ENCODE measurements at places on chromosomes 12 and 14. TPM values are rescaled to one million over a fixed set of nuclear protein-coding genes. Genes with fewer than 3 reads are reported as not detected.

Gene PLBD2
- 18.8 TPM for total RNA-seq

Gene HOXC9
- total RNA-seq, result 1.5 TPM

Gene TMEM119
- total RNA-seq, result not detected

Gene HPD
- not detected for total RNA-seq

Gene ZFYVE1
- 13.0 TPM for total RNA-seq

Gene FITM1
- not detected for total RNA-seq

Gene GNG2
- 6.8 TPM for total RNA-seq

Gene SDSL
- total RNA-seq, result 19.9 TPM

Gene CCDC92
- total RNA-seq, result 9.7 TPM

Gene PLEKHH1
- 6.2 TPM for total RNA-seq

Gene KLRG1
- 0.15 TPM for total RNA-seq

Gene SMOC1
- not detected for total RNA-seq

Gene HAL
- 1.5 TPM for total RNA-seq

Gene ACYP1
- total RNA-seq, result 23.5 TPM

Gene TC2N
- total RNA-seq, result 6.2 TPM

Gene LMNTD1
- not detected for total RNA-seq

Gene APOF
- total RNA-seq, result not detected

Gene MAP4K5
- total RNA-seq, result 120 TPM

Gene RERGL
- total RNA-seq, result not detected

Gene UBR7
- 61.1 TPM for total RNA-seq

Gene MANSC4
- 4.1 TPM for total RNA-seq

Gene KCNJ8
- 1.0 TPM for total RNA-seq

Gene LRTM2
- total RNA-seq, result not detected

Gene SLC8A3
- total RNA-seq, result not detected

Gene SNX6
- 46.8 TPM for total RNA-seq

Gene FAM90A1
- not detected for total RNA-seq

Gene KRT6C
- total RNA-seq, result not detected

Gene NPFF
- total RNA-seq, result not detected

Gene TMEM106C
- total RNA-seq, result 114 TPM

Gene CAPZA3
- not detected for total RNA-seq

Gene MYH6
- not detected for total RNA-seq

Gene RNASE3
- not detected for total RNA-seq

Gene PRB4
- not detected for total RNA-seq

Gene DTD2
- 35.9 TPM for total RNA-seq

Gene ZNF10
- total RNA-seq, result 2.0 TPM

Gene SPATS2
- 29.0 TPM for total RNA-seq

Gene TAS2R42
- not detected for total RNA-seq

Gene ACOT6
- not detected for total RNA-seq

Gene YLPM1
- 25.1 TPM for total RNA-seq

Gene SUDS3
- total RNA-seq, result 62.8 TPM

Gene ALDH2
- 2.0 TPM for total RNA-seq

Measured in PC-3 (cell line).